MV-4-11 (cell line): ENCODE measurements at places on chromosomes 1 and 21.
A peak's percentile ranks its signal among the peaks of the same experiment; 100 is the strongest.

- peak; percentile 53 for DNase-seq
These were observed 20.4 kb upstream of the HPDL start for GRCh38 chr1:45306319-45306718.

DNA sequence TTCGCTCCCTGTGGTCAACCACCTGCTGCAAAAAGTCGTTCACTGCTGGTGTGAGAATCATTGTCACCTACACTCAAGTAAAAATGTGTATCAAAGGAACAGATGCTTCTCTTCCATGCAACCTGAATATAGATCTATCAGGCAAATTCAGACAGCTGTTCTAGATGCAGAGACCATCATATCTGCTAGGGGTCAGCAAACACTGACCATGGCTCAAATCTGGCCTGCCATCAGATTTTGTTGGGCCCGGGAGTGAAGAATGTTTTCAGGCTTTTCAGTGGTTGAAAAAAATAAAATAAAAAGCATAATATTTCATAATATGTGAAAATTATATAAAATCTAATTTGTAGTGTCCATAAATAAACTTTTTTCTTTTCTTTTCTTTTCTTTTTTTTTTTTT lies 199.6 kb downstream of the RGS7 start:
- no peak for DNase-seq

DNA sequence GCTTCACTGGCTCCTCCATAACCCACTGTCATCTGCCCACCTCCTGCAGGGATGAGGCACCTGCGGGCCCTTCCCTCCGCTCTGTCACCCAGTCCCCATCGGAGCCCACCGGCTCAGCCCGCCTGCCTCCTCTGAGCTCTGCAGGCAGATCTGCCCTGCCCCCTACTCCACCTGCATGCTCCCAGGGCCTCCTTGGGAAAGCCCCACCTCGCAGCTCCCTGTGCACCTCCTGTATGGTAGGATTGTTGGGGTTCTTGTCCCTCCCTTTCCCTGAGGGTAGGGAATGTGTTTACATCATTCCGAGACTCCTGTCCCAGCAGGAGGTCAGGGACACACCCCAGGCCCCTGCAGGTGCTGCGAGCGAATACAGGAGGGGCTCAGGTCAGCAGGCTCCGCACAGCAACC lies 50.5 kb downstream of the SIK1 start:
- no peak for DNase-seq

- peak; percentile 30 for DNase-seq
These were observed 450 bp downstream of the S100A10 start for GRCh38 chr1:151993084-151993733.

- no peak for DNase-seq
These were observed 110.1 kb upstream of the ZNHIT6 start for GRCh38 chr1:85818371-85818770.

DNA sequence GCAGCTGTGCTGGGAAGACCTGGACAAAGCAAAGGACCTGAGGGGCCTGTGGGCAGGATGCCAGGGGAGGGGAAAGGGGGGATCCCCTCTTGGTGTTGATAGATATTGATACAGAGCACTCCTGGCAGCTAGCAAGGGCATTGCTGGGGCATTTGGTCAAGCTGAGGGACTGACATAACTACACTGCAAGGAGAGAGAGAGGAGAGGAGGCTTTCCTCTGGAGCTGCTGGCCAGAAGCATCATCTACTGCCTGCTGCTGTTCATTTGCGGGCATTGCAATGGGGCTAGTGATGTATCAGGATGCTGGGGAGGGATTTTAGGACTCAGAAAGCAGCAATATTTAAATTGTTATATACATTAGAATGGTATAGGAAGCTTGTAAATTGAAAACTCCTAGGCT lies 142.0 kb downstream of the ZNF648 start:
- no peak for DNase-seq

DNA sequence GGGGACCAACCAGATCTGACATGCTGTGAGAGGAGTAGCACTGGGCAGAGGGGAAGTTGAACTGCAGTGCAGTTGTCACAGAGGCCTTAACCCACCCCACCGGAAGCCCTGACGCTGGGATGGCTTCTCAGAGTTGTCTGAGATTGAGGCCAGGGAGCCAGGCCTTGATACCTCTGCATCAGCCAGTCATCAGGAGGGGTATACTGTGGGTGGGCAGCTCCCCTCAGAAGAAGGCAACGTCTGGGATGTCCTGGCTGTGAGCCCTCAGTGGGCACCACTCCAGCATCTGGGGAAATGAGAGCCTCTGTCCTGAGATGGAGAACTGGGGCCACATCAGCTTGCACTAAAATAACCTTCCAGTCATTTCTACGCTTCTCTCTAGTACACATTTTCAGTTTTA lies 47.9 kb upstream of the BCAR3 start:
- DNase-seq = peak; percentile 2

GRCh38 chr1:17274186-17275170 lies 25.6 kb downstream of the PADI3 start:
- peak; percentile 40 for DNase-seq

- DNase-seq = no peak
These were observed 40.3 kb downstream of the KIF1B start for GRCh38 chr1:10250663-10251062.

GRCh38 chr1:112188611-112189010 lies 199.1 kb upstream of the KCND3 start:
- no peak for DNase-seq

DNA sequence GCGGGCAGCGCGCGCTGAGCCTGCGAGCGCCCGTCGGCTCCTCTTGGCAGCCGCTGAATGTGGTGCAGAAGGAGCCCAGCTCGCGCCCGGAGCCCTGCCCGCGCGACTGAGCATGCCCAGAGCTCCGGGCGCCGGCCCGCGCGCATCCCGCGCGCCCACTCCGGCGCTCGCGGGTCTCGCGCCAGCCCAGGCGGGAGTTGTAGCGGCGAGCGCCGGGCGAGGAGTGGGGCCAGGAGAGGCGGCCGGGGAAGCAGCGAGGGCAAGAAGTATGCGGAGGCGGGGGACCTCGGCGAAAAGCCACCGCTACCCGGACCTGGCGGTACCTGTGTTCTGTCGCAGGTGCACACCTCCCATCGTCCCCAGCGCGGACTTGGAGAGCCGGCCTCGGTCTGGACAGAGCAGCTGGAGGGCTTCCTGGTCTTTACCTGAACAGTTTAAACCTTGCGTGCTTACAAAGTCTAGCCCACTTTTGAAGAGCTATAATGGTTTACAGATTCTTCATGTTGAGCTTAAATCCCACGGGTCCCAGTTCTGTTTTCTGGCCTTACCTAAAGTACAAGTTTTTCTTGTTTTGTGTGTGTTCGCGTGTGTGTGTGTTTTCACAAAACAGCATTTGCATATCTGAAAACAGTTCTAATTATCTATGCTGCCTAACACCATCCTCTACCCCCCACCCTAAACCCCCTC lies at the start of gene DDAH1:
Gene DDAH1 (minus strand): TSS at position 61 of the 687 bp plus-strand sequence. CDS start 114 bp downstream, outside the sequence.
- DNase-seq = no peak
